ENCODE measurements at places on chromosomes 6 and 20.

DNA sequence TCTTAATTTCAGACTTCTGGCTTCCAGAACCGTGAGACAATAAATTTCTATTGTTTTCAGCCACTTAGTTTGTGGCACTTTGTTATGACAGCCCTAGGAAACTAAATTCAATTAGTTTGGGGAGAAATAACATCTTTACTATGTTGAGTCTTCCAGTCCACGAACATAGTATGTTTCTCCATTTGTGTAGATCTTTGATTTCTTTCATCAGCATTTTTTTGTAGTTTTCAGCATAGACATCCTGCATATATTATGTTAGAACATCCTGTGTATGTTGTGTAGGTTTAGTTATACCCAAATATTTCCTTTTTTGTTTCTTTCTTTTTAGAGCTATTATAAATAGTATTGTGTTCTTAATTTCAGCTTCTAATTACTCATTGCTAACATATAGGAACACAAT is 18.0 kb upstream of the HMGA1 start:
- DNase-seq: no peak

- DNase-seq: no peak
These were observed 238.2 kb upstream of the PRND start for GRCh38 chr20:4483486-4483885.

DNA sequence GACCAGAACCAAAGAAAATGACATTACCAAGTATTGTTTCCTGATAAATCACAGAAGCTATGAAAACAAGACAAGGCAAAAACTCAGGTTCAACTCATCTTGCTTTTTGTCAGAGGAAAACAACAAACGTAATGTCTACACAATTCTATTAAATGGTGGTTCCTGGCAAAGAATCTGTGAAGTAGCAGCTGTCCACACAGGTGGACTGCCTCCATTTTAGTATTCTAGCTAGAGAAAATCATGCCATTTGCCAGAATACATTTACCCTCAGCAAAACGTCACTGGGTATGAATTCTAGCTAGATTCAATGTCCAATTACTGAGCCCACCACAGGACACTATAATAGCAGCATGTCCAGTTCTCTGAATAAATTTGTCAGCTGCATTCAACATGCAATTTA is 125.4 kb downstream of the ADGRB3 start:
- no peak for DNase-seq

DNA sequence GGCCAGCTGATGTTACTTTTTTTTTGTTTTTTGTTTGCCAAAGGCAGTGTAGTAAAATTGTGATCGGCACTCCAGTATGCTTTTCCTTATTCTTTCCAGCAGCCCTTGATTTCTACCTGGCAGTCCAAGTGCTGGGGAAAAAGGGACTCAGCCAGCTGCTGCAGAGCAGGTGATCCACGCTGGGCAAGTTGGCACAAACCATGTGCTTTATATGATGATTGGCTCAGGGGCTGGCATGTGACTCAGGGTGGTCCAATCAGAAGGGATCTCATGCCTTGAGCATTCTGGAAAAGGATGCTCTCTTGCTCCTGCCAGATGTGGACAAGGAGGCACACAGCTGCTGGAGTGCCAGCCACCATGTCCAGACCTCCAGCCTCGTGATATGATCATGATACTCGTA is 54.5 kb downstream of the SULF2 start:
- DNase-seq: no peak

DNA sequence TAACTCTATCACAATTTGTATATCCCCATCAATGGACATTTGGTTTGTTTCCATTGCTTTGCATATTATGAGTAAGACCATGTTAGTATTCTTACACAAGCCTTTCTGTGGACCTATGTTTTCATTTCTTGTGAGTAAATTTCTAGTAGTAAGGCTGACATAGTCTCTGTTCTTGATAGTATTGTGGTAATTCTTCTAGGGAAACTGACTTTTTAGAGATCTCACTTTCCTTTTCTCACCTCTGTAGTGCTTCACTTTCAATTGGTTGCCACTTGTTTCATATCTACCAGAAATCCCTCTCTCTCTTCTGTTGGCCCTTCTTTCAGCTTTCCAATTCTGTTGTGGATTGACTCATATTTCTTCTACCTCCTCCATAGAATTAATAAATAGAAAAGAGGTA is 8.5 kb downstream of the ISM1 start:
- DNase-seq: no peak

DNA sequence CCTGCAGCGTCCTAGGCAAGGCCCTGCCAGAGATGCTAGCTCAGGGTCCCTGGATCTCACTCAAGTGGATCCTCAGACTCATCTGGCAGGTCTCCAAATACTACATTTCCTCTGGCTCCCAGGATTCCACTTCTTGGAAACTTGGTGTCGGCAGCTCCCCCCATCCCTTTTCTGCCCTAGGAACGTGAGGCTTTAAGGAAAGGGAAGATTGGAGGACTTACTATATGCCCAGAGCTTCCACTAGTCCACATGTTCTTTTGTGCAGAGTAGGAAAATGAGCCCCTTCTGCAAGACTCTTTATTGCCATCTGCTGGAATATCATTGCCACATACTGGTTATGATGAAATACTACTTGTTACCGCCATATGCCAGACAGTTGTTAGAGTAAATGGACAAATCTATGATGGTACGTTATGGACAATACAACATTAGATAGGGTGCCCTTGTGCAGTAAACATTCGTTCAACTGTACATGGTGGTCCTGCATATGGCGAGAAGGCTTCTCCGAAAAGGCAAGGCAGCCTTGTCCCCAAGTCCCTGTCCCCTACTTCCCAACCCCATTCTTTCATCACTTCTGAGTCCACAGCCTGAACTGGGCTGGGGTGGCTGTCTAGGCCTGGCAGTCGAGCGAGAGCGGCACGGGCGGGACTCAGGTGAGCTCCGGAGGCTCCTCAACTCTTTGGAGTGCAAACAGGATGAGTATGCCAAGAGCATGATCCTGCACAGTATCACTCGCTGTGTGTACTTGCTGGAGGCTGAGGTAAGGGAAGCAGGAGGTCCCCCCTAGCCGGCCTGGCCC is 780 bp downstream of the ARMC12 start:
- DNase-seq: no peak

DNA sequence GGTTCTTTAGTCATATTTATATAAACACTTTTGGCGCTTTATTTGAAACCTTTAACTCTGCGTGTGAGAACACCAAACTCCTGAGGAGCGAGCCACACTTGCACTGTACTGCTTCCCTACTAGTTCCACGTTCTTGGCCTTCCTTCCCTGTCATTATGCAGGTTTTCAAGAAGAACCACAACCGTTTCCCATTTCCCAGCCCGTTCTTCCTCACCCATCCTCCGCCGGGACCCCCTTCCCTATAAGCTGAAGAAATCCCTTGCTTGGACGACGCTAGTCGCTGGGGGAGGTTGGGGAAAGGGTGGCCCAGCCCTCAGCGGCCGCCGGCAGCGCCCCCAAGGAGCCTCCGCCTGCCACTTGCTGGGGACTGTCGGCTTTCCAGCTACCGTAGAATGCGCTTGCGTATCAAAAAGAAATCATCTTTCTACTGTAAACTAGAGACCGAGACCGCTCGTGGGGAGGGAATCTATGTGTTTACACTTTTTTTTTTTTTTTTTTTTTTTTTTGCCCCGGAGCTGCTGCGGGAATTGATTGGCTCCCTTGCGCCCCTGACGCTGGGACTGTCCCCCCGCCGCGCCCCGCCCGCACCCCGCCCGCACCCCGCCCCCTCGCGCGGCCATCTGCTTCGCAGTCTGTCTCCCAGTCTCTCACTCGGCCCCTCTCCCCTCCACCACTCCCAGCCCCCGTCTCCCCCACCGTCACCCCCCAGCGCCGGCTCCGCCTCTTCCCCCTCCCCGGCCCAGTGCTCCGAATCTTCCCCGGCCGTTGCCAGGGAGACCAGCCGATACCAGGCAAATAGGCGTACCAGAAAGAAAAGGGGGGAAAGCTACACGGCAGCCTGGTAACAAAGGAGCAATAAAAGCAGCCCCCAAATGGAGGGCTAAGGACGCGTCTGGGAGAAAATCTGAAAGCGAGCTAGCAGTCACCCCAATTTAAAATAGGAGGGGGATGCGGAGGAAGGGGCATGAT is 2.3 kb upstream of the MARCKS start:
- no peak for DNase-seq

DNA sequence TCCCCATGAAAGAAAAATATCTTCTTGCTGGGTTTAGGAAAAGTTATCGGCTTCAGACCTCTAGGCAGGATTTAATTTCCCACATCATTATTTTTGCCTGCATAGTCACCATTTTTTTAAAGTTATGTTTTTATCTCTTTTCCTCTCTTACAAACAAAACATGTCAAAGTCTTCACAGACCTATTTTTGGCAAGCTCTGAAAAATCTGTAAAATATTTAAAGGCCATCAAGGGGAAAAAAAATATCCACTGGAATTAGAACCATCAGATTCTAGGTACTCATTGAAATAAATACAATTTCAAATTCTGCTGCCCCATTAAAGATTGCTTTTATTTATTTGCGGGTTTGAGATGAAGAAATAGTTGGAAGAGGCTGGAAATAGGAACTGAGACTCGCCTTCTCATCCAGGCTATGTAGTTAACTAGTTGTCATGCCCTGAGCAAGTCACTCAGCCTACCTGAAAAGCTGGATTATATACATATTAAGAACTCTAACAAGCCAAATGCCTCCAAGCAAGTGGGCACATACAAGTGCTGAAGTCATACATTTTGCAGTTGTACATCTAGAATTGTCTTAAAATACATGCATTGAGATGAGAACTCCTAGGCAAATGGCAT is 101.7 kb upstream of the SASH1 start:
- no peak for DNase-seq

DNA sequence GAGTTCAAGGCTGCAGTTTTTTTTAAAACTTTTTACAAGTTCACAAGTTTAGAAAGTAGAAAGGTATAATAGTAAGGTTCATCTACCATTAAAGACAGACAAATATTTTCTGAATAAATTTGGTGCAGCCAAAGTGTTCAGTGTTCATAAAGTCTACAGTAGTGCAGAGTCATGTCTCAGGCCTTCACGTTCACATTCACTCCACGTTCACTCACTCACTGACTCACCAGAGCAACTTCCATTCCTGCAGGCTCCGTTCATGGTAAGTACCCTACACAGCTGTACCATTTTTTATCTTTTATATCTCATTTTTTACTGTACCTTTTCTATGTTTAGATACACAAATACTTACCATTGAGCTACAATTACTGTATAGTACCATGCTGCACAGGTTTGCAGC is 67.6 kb downstream of the B4GALT5 start:
- DNase-seq: no peak

GRCh38 chr6:36423101-36423824 is 19.4 kb downstream of the PXT1 start:
- peak; percentile 97 for DNase-seq

DNA sequence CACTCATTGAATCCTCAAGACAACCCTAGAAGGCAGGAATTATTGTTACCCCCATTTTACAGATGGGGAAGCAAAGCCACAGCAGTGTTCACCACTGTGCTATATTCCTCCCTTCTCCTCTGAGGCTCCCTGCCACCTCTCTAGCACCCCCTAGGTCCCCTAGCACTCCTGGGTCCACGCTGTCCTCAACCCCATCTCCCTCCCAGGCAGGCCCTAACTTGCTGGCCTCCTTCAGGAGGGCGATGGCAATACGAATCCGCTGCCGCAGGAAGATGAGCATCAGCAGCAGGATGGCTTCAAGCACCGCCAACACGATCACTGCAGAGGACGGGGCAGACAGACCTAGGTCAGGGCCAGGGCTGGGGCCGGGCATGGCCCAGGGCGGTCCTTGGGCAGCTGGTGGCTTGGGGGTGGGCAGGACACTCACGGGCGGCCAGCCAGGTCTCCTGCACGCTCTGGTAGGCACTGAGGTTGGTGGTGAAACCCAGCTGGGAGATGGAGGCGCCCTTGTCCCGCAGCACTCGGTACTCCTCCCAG is 7.8 kb upstream of the NEU1 start:
- DNase-seq: no peak

GRCh38 chr6:107670792-107671199 is 153.3 kb downstream of the SCML4 start:
- no peak for DNase-seq

DNA sequence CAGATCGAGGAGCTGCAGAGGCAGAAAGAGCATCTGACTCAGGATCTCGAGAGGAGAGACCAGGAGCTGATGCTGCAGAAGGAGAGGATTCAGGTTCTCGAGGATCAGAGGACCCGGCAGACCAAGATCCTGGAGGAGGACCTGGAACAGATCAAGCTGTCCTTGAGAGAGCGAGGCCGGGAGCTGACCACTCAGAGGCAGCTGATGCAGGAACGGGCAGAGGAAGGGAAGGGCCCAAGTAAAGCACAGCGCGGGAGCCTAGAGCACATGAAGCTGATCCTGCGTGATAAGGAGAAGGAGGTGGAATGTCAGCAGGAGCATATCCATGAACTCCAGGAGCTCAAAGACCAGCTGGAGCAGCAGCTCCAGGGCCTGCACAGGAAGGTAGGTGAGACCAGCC is 26.2 kb downstream of the C20orf173 start:
- DNase-seq: no peak

- DNase-seq: no peak
These were observed 301.8 kb downstream of the TFAP2C start for GRCh38 chr20:56930876-56931275.

DNA sequence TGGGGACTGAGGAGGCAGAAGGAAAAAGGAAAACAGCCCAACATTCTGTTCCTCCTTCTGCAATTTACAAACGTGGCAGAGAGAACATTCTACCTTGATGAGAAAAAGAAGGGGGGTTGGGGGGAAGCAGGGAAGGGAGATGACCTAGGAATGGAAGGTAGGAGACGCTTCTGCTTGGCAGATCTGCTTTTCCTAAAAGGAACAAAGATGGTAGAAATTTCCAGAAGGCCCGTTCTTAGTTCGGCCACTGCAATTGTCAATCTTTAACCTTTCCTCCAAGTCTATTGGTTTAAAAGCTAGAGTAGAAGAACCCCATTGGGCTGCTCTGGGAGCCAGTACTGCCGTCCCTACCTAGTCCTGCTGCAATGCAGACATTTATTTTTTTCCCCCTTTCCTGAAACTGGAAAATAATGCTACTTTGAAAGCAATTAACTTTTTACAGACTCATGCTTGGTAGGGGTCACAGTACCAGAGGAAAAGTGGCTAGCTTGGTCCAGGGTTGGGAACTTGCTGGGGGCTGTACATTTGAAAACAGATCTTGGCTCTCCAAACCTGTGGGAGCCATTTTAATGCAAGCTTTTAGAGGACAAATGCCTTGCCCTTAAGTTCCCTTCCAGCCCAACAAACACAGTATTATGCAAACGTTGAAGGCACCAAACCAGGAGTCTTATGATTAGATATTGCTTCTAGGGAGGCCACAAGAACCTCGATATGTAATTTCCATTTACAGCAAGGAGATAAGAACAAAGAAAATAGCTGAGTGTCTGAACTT is 2.6 kb downstream of the ZMYND8 start:
- DNase-seq: no peak

GRCh38 chr6:155256122-155256795 is 7.6 kb upstream of the CLDN20 start:
- no peak for DNase-seq

- DNase-seq: no peak
These were observed 15.8 kb downstream of the KLHL32 start for GRCh38 chr6:96940322-96940721.

- no peak for DNase-seq
These were observed 3.1 kb upstream of the TFAP2B start for GRCh38 chr6:50815436-50816114.

GRCh38 chr6:101517632-101518031 is 124.1 kb downstream of the GRIK2 start:
- no peak for DNase-seq
